ENCODE measurements at places on chromosomes 13 and 19. TPM values are rescaled to one million over a fixed set of nuclear protein-coding genes. Genes with fewer than 3 reads are reported as not detected.
A peak's percentile ranks its signal among the peaks of the same experiment; 100 is the strongest.

DNA sequence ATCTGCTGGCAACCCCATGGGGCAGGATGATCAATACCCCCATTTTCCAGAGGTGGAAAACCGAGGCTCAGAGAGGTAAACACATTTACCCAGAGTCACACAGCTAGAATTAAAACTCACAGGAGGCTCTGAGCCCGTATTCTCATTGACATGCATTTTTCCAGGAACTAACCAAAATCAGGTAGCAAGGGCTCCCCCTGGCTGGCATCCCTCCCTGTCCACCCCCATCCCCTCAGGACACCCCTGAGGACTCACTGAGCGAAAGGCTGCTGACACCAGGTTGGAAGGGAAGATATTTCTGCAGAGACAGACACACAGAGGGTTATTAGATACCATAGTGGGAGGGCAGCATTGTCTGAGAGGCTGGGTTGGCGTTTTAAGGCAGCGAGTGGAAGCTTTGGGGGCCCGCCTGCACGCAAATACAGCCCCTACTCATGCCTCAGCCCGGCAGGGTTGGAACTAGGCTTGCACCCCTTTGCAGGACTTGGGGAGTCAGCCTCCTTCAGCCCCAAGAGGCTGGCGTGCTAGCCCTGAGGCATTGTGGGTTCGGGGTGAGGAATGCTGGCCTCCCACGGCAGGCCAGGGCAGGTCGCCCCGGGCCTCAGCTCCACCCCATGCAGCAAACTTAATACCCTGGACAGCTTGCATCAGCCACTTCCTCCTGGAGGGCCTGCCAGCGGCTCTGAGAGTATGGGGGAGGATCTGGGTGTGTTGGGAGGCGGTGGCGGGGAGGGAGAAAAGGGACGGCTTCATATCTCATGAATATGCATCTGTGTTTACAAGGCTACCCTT lies 3.9 kb downstream of the SLC1A5 start:
- H3K27me3 ChIP-seq: no peaks in the 10 kb centered on the region
- H3K4me1 ChIP-seq: 0 out of 2 replicates have a peak, but pooled peaks cover 7% of the 10 kb centered on the region
- DNase-seq: peak; percentile 62
- H3K36me3 ChIP-seq: peaks cover 16% of the 10 kb centered on the region
- H3K4me3 ChIP-seq: peak overlapping the region; percentile 100

- DNase-seq: no peak
- no peaks in the 10 kb centered on the region for H3K4me1 ChIP-seq
- no peaks in the 10 kb centered on the region for H3K36me3 ChIP-seq
- no peak overlapping the region for H3K27ac ChIP-seq
- H3K27me3 ChIP-seq: peaks cover 2% of the 10 kb centered on the region
- no peak overlapping the region for H3K4me3 ChIP-seq
Measured at GRCh38 chr13:51849145-51850101, 4.4 kb upstream of the TMEM272 start.

GRCh38 chr13:61768175-61768574 lies 352.5 kb upstream of the PCDH20 start:
- no peaks in the 10 kb centered on the region for H3K27me3 ChIP-seq
- H3K27ac ChIP-seq: no peak overlapping the region
- no peak for DNase-seq
- no peaks in the 10 kb centered on the region for H3K4me1 ChIP-seq
- no peak overlapping the region for H3K4me3 ChIP-seq

DNA sequence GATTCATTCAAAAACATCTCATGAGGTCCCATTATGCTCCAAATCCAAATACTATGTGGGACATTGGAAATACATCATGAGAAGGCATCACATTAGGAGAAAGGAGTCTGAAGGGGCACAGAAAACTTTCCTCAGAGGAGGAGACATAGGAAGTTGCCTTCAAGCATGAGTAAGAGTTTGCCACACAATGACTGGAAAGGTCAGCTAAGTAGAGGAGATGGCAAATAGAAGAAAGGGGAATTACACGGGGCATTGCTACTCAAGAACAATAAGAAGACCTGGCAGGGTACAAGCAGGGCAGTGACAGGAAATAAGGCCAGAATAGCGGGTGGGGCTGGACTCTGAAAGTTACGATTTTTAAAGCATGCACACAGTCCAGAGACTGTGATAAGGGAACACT lies 231.6 kb downstream of the SPRY2 start:
- no peaks in the 10 kb centered on the region for H3K4me1 ChIP-seq
- DNase-seq: no peak
- H3K27me3 ChIP-seq: no peaks in the 10 kb centered on the region
- no peak overlapping the region for H3K4me3 ChIP-seq
- no peaks in the 10 kb centered on the region for H3K36me3 ChIP-seq

GRCh38 chr19:7994114-7994513 lies 11.3 kb downstream of the ELAVL1 start:
- H3K27me3 ChIP-seq: no peaks in the 10 kb centered on the region
- peaks cover 34% of the 10 kb centered on the region for H3K36me3 ChIP-seq
- H3K4me3 ChIP-seq: no peak overlapping the region
- DNase-seq: no peak
- peaks cover 12% of the 10 kb centered on the region for H3K4me1 ChIP-seq

C19orf73 gene
- total RNA-seq: 0.90 TPM

GRCh38 chr13:19795956-19796355 lies 13.2 kb upstream of the PSPC1 start:
- no peak overlapping the region for H3K27ac ChIP-seq
- no peak overlapping the region for H3K4me3 ChIP-seq
- no peak for DNase-seq
- H3K27me3 ChIP-seq: no peaks in the 10 kb centered on the region
- H3K4me1 ChIP-seq: no peaks in the 10 kb centered on the region

GRCh38 chr13:47158593-47158992 lies 261.7 kb upstream of the HTR2A start:
- H3K4me1 ChIP-seq: no peaks in the 10 kb centered on the region
- no peak overlapping the region for H3K4me3 ChIP-seq
- H3K27ac ChIP-seq: no peak overlapping the region

- no peaks in the 10 kb centered on the region for H3K36me3 ChIP-seq
- no peak overlapping the region for H3K4me3 ChIP-seq
- H3K27ac ChIP-seq: no peak overlapping the region
- no peaks in the 10 kb centered on the region for H3K27me3 ChIP-seq
- no peaks in the 10 kb centered on the region for H3K4me1 ChIP-seq
Measured at GRCh38 chr13:79409828-79410227, 3.8 kb upstream of the RBM26 start.

DNA sequence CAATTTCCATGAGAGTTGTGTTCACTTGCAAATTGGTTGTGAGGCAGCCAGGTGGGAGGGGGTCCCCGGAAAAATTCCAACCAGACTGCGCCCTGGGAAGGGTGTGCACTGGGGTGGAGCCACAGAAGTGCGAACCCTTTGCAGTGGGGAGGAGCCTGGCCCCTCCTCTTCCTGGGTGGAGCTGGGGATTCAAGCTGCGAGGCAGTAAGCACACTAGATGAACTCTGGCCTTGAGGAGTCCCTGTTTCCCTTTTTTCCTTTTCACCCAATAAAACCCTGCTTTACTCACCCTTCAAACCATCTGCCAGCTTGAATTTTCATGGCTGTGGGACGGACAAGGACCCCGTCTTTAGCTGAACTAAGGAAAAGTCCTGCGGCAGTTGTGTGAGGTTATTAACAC lies 31.0 kb upstream of the MBNL2 start:
- no peak overlapping the region for H3K4me3 ChIP-seq
- DNase-seq: no peak
- H3K4me1 ChIP-seq: no peaks in the 10 kb centered on the region
- H3K36me3 ChIP-seq: no peaks in the 10 kb centered on the region
- no peaks in the 10 kb centered on the region for H3K27me3 ChIP-seq

- no peak overlapping the region for H3K4me3 ChIP-seq
- H3K27ac ChIP-seq: peak overlapping the region; percentile 2
- H3K4me1 ChIP-seq: no peaks in the 10 kb centered on the region
- H3K36me3 ChIP-seq: peaks cover 8% of the 10 kb centered on the region
- H3K27me3 ChIP-seq: no peaks in the 10 kb centered on the region
Measured at GRCh38 chr13:49113526-49114286, 106.4 kb upstream of the MLNR start.

GRCh38 chr13:107907065-107907805 lies 308.1 kb downstream of the LIG4 start:
- DNase-seq: no peak
- H3K4me1 ChIP-seq: no peaks in the 10 kb centered on the region
- no peaks in the 10 kb centered on the region for H3K27me3 ChIP-seq
- no peaks in the 10 kb centered on the region for H3K36me3 ChIP-seq
- H3K27ac ChIP-seq: no peak overlapping the region

GRCh38 chr13:75258159-75258782 lies 223.7 kb downstream of the TBC1D4 start:
- DNase-seq: no peak
- no peak overlapping the region for H3K27ac ChIP-seq
- no peak overlapping the region for H3K4me3 ChIP-seq
- H3K27me3 ChIP-seq: no peaks in the 10 kb centered on the region
- H3K4me1 ChIP-seq: no peaks in the 10 kb centered on the region

- H3K36me3 ChIP-seq: peaks cover 12% of the 10 kb centered on the region
- H3K27ac ChIP-seq: no peak overlapping the region
- no peaks in the 10 kb centered on the region for H3K4me1 ChIP-seq
- no peak for DNase-seq
Measured at GRCh38 chr19:5147074-5147977, 178.4 kb downstream of the KDM4B start.

MEDAG gene
- total RNA-seq: not detected

- H3K4me3 ChIP-seq: no peak overlapping the region
- H3K4me1 ChIP-seq: no peaks in the 10 kb centered on the region
- H3K27me3 ChIP-seq: no peaks in the 10 kb centered on the region
- H3K36me3 ChIP-seq: no peaks in the 10 kb centered on the region
- no peak overlapping the region for H3K27ac ChIP-seq
- no peak for DNase-seq
Measured at GRCh38 chr13:50697746-50698539, 145.5 kb downstream of the DLEU7 start.

GRCh38 chr13:70357031-70357430 lies 248.8 kb upstream of the KLHL1 start:
- DNase-seq: no peak
- H3K4me3 ChIP-seq: no peak overlapping the region
- no peak overlapping the region for H3K27ac ChIP-seq
- no peaks in the 10 kb centered on the region for H3K27me3 ChIP-seq

- H3K4me3 ChIP-seq: no peak overlapping the region
- H3K36me3 ChIP-seq: peaks cover 42% of the 10 kb centered on the region
- H3K27ac ChIP-seq: no peak overlapping the region
- DNase-seq: no peak
- no peaks in the 10 kb centered on the region for H3K4me1 ChIP-seq
Measured at GRCh38 chr19:32357720-32358119, 12.3 kb downstream of the ZNF507 start.

CEACAM7 gene
- total RNA-seq: not detected

ZNF729 gene
- total RNA-seq: not detected

DNA sequence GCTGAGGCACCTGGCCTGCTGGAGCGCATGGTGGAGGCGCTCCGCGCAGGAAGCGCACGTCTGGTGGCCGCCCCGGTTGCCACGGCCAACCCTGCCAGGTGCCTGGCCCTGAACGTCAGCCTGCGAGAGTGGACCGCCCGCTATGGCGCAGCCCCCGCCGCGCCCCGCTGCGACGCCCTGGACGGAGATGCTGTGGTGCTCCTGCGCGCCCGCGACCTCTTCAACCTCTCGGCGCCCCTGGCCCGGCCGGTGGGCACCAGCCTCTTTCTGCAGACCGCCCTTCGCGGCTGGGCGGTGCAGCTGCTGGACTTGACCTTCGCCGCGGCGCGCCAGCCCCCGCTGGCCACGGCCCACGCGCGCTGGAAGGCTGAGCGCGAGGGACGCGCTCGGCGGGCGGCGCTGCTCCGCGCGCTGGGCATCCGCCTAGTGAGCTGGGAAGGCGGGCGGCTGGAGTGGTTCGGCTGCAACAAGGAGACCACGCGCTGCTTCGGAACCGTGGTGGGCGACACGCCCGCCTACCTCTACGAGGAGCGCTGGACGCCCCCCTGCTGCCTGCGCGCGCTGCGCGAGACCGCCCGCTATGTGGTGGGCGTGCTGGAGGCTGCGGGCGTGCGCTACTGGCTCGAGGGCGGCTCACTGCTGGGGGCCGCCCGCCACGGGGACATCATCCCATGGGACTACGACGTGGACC lies 9.7 kb upstream of the STRN4 start:
- no peaks in the 10 kb centered on the region for H3K27me3 ChIP-seq
- H3K27ac ChIP-seq: no peak overlapping the region
- no peak for DNase-seq
- H3K4me3 ChIP-seq: no peak overlapping the region

DNA sequence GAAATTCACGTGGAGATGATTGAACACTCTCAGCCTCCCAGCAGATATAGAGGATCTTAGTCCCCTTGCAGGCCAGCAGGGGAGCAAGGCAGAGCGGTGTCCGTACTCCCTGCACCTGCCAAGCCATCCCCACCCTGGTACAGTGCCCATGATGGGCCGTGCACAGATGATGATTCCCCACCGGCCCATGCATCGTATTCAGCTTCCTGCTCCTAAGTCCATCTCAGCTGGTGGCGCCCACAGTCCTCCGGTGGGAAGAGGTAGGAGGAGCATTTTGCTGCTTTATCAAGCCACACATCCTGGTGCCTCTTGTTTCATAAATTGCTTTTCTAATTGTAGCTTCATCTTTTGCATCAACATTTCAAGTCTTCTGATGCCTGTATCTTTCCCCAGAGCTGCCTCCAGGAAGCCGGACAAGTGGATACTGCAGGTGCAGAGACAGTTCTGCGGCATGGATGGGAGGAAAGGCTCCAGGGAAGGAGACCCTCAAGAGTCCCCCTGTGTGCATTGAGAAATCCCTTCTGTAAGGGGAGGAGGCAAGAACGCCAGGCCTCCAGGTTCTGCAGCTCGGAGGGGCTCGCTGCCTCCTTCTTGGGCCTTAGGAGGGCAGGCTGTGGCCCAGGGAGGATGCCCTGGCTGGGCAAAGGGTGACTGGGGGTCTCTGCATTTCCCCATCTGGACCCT lies 55.3 kb downstream of the F2RL3 start:
- H3K27me3 ChIP-seq: no peaks in the 10 kb centered on the region
- no peaks in the 10 kb centered on the region for H3K4me1 ChIP-seq
- no peak overlapping the region for H3K4me3 ChIP-seq
- DNase-seq: no peak
- H3K27ac ChIP-seq: no peak overlapping the region
- no peaks in the 10 kb centered on the region for H3K36me3 ChIP-seq

GRCh38 chr19:41995959-41996797 lies 2.1 kb upstream of the ATP1A3 start:
- peaks cover 3% of the 10 kb centered on the region for H3K4me1 ChIP-seq
- H3K36me3 ChIP-seq: no peaks in the 10 kb centered on the region
- no peak for DNase-seq
- H3K27me3 ChIP-seq: peaks cover 18% of the 10 kb centered on the region
- H3K4me3 ChIP-seq: no peak overlapping the region

Data from GM12878 (cell line).